ENCODE measurements at places on chromosomes 5 and 9.

DNA sequence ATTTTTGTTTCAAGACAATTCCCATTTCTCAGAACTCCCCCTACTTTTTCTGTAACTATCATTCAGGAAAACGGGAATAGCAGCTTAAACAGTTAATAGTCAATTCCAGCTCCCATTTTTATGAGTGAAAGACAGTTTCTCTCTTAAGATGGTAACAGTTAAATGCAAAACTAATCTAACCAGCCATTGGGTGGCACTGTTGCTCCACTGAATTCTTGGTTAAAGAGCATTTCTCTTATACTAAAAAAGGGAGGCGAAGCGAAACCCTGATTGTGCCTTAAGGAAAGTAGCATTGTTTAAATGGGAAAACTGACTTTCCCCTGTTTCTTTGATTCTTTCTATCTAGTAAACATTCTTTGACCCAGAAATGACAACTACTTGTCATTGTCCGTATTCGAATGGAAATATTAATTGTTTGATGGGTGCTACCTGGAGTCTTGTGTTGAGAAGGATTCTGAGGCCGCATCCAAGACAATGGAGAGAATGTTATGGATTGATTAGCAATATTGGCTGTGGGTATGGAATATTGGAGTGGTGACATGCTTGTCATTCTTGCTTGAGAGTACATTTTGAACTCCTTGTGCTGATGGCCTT is 507.8 kb downstream of the MAT2B start:
- DNase-seq, result peak; percentile 24

DNA sequence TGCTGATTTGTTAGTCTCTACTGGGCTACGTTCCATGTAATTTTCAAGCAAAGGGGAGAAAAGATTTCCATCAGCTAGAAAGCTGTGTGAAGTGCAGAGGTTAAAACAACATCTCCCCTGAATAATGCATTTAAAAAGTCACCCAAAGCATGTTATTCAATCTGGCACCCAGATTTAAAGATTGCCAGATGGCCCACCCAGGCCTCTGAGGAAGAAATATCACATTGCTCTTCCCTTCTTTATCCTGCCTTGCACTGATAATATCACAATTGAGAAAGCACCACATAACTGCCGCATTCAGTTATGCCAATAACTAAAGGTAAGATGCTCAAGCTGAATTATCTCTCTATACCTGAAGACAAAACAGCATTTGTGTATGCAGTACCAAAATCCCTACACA is 119.4 kb upstream of the PUM3 start:
- DNase-seq, result no peak

GRCh38 chr9:99176527-99177013 is 45.2 kb downstream of the ALG2 start:
- DNase-seq, result no peak

DNA sequence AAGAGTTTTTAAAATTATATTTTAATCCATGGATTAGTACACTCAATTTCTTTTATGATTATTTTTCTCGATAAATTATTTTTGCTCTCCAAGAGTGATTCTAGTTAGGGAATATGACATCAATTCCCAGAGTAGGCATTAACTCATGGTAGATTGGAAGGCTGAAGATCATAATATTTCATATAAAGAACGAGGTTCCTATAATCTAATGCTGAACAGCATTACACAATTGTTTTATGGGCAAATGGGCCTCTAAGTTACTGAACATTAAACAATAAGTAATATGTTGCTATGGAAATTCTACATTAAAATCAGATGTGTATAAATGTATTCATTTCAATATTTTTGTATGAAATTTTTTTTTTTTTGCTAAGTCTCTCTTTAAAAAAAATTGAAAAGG is 140.3 kb downstream of the ZNF608 start:
- DNase-seq, result no peak

- DNase-seq, result no peak
These were observed 45.9 kb downstream of the CERT1 start for GRCh38 chr5:75465480-75465879.

DNA sequence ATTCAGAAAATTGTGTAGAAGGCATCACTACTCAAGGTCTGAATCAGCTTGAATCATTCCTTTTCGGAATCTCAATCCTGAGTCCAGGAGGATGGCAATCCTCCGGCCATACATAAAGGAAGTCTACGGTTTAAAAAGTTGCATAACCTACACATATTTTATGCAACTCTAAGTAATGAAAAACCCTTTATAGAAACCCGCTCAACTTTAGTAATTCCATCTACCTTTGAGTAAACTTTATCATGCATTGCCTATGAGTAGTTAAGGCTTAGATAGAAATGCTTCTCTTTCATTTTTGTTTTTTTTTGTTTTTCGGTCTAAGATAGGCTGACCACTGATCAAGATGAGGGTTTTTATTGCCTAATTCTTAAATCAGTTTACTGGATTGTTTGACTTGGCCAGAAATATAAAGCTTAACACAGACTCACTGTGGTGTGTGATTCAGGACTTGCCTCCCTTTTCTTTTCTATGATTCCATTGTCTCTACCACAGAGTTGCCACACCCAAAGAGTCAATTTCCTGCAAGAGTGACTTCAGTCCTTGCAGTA is 85.0 kb downstream of the LURAP1L start:
- DNase-seq, result no peak

- no peak for DNase-seq
These were observed 41.0 kb downstream of the FGD3 start for GRCh38 chr9:92988215-92988768.
